Spleen (tissue), 13 donors: ENCODE measurements at places on chromosomes 13 and 19.

DNA sequence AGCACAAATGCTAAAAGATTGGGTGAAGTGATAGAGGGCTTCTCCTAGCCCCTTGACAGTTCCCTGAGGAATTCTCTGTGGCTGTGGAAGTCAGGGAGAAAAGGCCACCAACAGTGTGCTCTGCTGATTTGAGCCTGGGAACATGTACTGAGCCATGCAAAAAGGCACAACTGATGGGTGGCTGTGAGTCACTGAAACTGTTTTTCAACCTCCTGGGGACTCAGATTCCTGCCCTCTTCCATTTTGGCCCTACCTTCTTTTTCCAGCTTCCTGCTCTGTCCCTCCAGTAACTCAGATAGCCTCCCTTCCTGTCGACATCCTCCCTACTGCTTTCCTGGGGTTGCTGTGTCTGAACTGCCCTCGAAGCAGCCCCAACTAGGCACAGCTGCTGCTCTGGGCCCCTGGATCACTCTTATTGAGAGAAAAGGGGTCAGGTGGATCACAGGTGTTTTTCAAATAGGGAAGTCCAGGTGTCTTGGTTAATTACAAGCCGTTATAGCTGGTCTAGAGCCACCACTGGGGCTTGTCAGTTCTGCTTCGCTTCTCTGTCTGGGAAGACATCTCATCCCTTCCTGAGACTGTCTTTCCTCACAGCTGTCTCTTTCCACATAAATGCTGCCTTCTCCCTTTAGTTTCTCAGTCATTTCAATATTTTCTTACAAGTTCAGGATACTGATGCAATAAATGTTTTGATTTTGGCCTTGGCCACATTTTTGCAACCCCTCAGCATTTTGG is 13.7 kb downstream of the FAM124A start:
- DNase-seq, result no peak

DNA sequence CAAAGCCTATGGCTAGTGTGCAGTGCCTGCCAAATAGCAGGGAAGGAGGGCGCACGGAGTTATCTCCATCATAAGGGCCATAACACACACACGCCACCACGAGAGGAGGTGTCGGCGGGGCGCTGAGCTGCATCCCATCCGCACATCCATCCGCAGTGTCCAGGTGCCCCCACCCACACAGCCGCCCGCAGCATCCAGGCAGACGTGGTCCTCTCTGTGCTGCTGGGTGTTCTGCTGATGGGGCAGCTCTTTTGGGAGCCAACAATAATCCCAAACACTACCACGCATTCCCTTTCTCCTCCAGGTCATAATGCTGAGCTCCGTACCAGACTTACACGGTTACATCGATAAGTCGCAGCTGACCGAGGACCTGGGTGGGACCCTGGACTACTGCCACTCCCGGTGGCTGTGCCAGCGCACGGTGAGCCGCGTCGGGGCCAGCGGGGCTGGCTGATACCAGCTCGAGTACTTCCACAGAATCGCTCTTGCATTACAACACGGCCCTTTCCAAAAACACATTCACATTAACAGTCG is 41.5 kb upstream of the F7 start:
- peak; percentile 53 for DNase-seq

DNA sequence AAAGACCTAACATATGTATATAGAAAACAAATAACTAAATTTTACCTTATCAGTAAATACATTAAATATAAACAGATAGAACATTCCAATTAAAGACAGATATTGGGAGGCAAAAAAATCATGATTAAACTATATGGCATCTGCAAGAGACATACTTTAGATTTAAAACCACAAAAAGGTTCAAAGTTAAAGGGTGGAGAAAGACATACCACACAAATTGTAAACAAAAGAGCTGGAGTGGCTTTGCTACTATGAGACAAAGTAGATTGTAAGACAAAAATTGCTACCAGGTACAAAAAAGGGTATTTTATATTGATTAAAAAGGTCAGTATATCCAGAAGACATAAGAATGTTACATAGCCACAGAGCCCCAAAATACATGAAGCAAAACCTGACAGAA is 200.2 kb downstream of the KCNRG start:
- no peak for DNase-seq

GRCh38 chr13:113769881-113770280 is 10.9 kb downstream of the TMEM255B start:
- DNase-seq, result peak; percentile 51

DNA sequence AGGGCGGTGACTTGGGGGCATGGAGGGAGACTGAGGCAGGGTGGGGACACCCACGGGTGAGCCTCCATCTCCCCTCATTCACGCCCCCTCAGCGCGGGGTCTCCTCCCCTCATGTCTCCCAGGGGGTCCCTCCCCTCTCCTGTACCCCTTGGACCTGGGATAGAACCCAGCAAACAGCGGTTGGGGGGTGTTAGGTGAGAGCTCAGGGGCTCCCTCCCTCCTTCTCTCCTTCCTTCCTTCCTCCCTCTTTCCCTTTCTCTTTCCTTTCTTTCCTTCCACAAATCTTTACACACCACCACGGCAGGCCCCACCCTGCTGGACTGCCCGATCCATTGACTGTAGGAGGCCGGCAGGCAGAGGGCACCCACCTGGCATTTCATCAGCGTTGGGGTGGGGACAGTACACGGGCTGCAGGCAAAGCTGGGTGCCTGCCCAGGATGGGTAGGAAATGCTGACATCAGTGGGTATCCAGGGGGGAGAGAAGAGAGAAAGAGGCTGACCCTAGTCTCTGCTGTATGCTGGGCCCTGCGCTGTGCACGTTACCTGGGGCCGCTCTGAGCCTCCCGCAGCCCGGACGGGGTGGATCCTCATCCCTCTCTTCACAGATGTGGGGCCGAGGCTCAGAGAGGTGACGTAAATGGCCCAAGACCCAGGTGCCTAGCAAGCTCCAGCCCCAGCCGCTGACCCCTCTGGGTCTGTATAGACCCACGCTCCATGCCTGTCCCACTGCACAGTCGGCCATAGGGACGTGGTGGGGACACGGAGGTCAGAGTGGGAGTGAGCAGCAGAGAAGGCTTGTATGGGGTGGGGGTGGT is 3.5 kb downstream of the SSC5D start:
- DNase-seq, result no peak

DNA sequence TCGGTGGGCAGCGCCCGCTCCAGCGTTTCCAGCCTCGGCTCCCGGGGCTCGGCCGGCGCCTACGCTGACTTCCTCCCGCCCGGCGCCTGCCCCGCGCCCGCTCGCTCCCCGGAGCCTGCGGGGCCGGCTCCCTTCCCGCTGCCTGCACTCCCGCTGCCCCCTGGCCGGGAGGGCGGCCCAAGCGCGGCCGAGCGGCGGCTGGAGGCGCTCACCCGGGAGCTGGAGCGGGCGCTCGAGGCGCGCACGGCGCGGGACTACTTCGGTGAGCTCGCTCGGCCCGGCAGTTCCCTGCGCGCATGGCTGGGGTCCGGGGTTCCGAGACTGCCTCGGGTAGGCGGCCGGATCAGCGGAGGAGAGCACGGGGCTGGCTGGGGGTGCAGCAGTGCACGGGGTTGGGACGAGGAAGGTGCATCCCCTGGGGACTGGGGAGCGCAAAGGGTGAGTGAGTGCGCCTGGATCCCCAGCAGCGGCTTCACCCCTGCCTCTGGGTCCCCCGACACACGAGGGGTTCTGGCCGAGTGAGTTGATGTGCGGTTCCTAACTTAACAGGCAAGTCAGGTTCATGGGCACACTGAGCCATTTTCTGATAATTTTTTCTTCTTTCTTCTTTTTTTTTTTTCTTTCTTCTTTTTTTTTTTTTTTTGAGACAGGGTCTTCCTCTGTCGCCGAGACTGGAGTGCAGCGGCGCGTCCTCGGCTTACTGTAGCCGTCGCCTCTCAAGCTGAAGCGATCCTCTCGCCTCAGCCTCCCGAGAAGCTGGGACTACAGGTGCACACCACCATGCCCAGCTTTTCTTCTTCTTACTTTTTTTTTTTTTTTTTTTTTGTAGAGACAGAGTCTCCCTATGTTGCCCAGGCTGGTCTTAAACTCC is 1.1 kb downstream of the WTIP start:
- DNase-seq, result no peak

GRCh38 chr19:50266041-50266440 is 62.6 kb downstream of the MYH14 start:
- DNase-seq, result no peak

DNA sequence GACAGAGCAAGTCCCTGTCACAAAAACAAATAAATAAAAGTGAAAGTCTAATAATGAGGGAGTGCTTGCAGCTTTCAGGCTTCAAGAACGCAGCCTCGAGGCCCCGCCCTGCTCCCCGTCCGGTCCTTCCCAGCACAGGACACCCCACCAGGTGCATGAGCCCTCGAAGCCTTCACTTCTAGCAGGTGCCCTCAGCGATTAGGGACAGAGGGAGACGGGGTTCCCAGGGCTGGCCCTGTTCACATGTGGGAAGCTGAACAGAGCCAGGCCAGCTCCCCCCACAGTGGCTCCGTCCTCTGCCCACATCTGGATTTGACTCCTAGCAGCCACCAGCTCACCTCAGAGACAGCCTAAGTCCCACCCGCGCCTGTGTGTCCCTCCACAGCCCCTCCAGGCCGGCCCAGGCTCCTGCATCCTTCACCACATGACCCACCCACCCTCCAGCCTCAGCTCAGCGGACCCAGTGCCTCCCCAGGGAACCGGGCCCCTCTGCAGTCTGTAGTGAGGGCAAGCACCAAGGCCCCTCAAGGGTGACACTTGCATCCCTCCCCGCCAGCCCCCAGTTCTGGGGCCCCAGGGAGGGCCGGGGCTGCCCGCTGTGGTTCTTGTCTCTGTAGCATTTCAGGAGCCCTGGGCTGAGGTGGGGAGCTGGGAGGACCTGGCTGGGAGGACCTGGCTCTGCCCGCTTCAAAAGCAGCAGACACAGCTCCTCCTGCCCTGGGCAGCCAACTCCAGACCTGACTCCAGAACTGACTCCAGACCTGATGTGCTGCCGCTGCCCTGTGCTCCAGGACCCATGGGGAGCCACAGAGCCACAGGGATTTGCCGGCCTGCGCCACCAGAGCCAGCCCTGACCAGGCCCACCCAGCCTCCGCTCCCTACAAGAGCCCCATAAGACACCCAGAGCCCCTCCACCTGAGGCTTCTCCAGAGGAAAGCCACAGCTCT is 27.2 kb downstream of the GPX4 start:
- DNase-seq, result peak; percentile 90

- DNase-seq, result peak; percentile 88
Measured at GRCh38 chr19:4916292-4917082, 7.2 kb downstream of the UHRF1 start.

DNA sequence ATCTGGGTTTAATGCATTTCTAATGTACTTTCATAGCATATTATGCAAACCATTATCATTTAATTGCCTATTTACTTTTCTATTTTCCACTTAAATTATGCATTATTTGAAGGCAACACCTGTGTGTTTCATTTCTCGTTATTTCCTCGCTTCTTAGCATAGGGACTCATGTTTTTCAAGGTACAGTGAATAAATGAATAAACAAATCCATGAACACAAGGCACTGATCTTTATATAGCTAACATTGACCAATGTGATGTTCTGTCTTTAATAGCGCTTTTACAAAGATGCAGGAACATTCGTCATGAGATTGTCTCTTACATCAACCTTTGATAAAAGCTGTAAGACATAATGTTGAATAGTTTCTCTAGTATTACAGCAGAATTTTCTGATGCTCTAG is 121.2 kb downstream of the B3GLCT start:
- no peak for DNase-seq

- no peak for DNase-seq
Measured at GRCh38 chr19:32532233-32532632, 48.8 kb upstream of the PDCD5 start.

- DNase-seq, result no peak
Measured at GRCh38 chr13:39016087-39016486, 21.8 kb downstream of the PROSER1 start.

DNA sequence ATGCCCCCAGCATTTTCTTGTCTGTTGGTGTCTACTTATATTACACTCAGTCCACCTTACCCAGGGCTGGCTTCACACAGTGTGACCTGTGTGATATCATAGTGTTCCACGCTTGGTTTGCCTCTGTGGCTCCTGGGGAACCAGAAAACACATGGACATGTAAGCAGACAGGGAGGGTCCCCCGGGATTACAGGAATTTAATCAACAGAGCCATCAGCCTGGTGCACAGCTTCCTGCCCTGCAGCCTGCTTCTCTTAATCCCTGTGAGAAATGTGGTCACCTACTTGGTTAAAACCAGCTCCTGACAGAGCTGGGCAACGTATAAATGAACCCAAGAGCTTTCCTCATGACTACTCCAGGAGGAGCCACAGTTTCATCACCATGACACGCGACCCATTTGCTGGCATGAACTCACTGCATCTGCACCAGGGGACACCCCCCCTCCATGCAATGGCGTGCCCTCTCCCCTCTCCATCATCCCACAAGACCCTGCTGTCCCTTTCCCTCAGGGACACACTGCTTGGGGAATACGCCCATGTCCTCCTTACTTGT is 152.1 kb downstream of the UQCRFS1 start:
- no peak for DNase-seq

DNA sequence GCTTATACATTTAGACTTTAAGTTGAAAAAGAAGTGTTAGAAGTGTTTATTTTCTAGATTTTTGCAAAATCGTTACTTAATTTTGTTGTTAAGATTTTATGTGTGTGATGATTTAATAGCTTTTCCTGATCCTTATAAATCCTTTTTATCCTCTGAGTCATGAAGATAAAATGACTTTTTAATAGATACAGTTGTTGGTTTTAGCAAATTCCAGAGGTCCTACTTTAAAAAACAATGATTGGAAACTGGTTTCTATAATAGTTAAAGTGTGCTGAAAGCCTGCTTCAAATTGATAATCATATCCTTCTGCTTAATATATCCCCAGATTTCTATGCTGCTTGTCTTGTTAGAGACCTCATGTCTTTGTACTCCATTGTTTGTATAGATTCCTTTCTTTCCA is 39.0 kb downstream of the RNASEH2B start:
- no peak for DNase-seq

GRCh38 chr19:28586474-28586873 is 626.5 kb downstream of the UQCRFS1 start:
- no peak for DNase-seq

DNA sequence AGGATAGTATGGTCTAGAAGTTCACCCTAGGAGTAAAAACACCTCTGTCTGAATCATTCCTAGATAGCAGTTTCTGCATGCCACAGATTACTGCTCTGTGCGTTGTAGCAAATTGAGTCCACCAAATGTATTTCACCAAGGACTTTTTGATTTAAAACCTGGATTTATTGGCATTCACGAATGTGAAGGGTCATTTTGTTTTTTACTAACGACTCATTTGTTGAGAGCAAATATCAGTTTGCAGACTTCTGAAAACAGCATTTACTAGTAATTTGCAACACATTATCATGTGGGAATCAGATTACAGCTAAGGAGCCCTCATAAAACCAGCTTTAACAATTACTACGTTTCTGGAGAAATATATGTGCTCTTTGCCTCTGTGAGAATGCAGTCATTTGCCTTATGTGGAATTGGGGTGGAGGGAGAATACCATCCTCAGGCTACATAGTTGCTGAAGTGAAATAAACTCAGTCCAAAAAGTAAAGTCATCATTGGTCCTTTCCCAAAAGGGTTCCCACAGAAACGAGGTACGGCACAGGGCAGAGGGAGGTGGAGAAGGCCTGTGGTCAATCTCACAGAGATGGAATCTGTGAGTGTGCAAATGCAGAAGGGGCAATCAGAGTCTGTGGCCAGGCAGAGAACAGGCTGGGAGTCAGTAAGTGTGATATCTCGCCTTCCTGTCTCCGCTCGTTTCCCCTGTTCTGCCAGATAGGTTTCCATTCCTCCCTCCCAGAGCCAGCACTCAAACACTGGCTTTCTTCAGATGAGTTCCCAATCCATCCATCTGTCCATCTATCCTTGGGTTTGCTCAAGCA is 63.1 kb downstream of the DLEU7 start:
- DNase-seq, result no peak
